ENCODE measurements at places on chromosomes 12 and 14.

DNA sequence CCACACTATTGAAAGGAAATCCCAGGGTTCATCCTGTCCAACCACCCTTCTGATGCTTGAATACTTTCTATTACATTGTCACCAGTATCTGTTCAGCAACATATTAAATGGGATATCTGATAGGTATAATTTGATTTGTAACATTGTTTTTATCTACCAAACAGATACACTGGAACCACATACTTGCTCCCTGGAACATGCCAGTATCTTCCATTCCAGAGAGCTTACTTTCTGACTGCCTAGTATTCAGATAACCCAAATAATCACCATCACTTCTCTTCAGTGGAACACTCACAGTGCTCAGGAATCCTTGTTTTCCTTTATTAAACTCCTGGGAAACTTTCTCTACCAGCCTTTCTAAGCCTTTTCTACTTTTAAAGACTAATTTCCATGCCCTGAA lies 19.3 kb downstream of the LRP6 start:
- DNase-seq, result no peak

- DNase-seq, result no peak
These were observed 13.8 kb upstream of the CACNA1C start for GRCh38 chr12:2039034-2039433.

- no peak for DNase-seq
These were observed 6.6 kb downstream of the OR9K2 start for GRCh38 chr12:55132816-55133215.

DNA sequence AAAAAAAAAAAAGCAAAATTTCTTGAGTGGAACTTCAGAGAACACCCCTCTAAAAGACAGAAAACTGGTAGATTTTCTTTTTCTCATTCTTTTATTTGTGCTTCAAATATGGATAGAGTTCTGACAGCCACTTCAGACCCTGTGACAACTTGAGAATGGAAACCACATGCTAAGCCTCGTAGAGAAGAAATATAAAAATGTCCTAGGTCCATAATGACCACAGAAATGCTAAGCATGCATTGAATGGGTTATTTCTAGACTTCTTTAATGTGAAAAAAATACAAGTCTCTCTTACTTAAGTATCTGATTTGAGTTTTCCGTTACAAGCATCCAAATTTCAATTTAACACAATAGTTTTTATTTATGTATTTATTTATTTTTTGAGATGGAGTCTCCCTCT lies 28.3 kb upstream of the DIO2 start:
- no peak for DNase-seq

DNA sequence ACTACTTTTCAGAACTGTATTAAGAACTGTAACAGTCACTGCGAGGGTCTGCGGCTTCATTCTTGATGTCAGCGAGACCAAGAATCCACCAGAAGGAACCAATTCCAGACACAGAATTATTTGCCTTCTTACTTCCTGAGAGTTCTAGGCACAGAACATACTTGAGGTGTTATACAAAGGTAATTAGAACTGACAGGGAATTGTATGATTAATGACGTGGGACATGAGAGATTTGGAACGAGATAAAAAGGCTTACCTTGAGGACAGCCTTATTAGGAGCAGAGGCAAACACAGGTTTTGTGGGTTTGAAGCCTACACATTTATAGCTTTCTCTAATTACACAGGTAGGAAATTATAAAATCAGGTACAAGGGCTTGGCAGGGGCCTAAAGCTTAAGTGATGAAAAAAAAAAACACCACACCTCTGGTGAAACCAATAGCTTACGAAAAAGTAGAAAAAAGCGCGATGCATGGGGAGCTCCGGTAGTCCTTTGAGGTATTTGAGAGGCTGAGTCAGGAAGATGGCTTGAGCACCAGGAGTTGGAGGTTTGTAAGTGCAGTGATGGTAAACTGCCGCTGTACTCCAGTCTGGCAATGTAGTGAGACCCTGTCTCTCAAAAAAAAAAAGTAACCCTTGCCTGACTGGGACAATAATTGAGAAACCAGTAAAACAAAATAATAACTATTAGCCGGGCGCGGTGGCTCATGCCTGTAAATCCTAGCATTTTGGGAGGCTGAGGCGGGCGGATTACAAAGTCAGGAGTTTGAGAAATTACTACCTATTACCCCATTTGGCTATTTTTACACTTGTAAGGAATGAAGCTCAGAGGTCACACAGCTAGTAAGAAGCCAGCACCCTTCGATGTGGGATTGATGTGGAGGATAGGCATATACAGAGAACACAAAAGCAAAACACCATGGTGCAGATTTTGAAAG lies 795 bp upstream of the ACOT2 start:
- peak; percentile 59 for DNase-seq

- DNase-seq, result no peak
These were observed 246.3 kb downstream of the PRKD1 start for GRCh38 chr14:29681316-29681715.

DNA sequence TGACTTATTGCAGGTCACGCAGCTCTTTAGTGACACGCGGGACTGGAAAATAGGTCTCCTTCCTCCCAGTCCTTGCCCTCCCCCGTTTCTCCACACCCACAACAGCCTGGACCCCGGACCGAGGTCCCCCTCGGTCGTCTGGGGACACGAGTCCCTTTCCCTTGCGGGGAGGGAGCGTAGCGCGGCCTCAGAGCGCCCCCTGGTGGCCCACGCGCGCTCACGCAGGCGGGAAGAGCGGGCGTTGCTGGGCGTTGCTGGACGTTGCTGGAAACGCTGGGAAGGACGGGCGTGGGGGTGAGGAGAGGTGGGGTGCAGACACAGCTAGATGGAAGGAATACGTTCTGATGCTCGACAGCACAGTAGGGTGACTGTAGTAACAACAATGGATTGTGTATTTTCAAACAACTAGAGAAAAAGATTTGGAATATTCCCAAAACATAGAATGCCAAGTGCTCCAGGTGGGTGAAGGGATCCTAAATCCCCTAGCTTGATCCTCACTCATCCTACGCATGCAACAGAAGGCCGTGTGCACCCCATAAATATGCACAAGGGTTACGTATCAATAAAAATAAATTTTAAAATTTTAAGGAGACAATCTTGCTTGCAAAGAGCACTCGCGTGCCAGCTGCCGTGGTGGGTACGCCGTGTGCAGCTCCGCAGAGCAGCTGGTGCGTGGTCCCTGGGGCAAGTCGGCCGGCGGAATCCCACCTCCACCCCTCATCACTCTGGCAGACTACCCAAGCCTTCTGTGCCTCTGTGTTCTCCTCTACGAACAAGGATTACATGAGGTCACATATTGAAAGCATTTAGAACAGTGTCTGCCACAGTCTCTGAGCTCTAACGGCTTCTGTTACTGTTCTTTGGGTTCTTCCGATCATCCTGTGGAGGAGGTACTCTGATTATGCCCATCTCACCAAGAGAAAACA lies 87.4 kb downstream of the B4GALNT3 start:
- DNase-seq, result peak; percentile 17

- DNase-seq, result peak; percentile 34
These were observed 23.0 kb upstream of the ACTN1 start for GRCh38 chr14:69002069-69002468.

- peak; percentile 13 for DNase-seq
These were observed 39.8 kb upstream of the PWP1 start for GRCh38 chr12:107645630-107646333.

GRCh38 chr12:91743704-91744321 lies 401.8 kb downstream of the BTG1 start:
- no peak for DNase-seq

GRCh38 chr12:111126331-111126730 lies 206.0 kb upstream of the MYL2 start:
- DNase-seq, result no peak

DNA sequence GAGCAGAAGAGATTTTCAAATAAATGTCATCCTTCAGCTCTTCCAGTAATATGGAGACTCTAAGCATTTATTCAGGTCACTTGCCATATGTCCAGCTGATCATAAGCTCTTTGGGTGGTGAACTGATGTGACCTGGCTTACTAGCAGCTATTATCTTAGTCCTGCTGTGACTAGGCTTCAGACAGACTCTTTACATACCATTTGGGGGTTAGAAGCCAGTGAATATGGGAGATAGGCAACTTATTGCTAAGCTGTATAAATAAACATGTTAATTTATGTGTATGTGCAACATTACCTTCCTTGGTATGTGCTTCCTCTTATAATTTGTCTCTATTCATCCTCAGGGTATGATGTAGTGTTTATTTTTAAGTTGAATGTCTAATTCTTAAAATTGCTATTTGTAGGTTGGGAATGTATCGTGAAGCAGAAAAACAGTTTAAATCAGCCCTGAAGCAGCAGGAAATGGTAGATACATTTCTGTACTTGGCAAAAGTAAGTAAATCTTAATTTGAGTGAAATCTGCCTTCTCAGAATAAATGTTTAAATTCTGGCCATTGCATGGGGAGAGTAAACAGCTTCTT lies 32.4 kb downstream of the TTC8 start:
- DNase-seq, result no peak

DNA sequence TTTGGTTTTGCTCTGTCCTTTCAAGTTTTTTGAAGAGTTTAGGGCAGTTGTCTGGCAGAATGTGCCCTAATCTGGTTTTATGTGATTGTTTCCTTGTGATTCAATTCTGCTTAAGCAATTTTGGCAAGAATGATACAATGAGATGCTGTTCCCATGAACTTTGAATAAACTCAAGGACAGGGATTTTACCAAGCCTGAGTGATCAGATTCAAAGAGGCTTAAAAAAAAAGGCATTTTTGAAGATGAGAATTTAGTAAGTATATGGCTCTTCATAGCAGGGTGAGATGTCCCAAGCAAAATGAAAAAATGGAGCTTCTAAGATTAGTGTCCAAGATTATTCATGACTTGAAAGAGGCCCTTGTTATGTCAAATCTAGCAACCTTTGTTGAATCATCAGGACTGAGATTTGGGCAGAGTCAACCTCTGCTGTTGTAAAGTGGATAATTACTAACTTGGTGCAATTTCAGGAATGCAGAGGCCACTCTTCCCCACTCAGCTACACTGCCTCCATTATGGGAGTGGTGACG lies 180.6 kb upstream of the NUDT4 start:
- DNase-seq, result peak; percentile 73

GRCh38 chr14:75561013-75561432 lies 17.4 kb upstream of the FLVCR2 start:
- peak; percentile 81 for DNase-seq

DNA sequence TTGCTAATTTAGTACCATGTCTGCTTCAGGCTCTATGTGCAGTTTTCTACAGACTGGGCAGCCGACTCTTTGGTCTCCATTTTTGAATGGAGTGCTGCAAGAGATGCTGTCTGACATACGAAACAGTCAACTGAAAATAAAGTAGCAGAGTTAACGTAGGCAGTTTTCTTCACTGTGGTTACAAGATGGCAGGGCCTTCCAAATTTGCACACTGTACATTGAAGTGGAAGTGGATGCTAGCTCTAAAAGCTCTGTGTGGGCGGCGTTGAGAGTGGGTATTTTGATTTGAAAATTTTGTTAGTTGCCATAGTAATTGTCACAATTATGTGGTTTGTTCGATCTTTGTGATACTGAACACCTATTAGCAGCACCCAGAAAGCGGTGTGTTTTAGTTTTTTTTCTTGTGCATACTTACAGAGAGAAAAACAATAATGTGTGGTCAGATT lies 154.9 kb upstream of the ATP2B1 start:
- no peak for DNase-seq
